SK-N-DZ (cell line): ENCODE measurements at places on chromosomes 7 and 10.

GRCh38 chr7:104846731-104847130 is 167.3 kb upstream of the KMT2E start:
- no peak for DNase-seq

DNA sequence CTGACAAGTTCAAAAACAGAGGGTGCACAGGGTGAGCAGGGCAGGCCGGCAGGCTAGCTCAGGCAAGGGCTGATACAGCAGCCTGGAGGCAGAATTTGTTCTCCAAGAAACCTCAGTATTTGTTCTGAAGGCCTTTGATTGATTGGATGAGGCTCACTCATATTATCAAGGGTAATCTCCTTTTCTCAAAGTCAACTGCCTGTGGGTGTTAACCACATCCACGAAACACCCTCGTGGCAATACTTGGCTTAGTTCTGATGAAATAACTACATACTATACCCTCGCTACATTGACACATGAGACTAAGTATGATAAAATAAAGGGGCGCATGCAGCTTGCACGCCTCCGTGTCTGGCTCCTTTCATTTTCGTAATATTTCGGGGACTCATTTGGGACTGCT is 4.4 kb upstream of the PPP2R2D start:
- no peak for DNase-seq

- no peak for DNase-seq
Observed at GRCh38 chr10:72263613-72264241, 10.0 kb upstream of the DDIT4 start.

DNA sequence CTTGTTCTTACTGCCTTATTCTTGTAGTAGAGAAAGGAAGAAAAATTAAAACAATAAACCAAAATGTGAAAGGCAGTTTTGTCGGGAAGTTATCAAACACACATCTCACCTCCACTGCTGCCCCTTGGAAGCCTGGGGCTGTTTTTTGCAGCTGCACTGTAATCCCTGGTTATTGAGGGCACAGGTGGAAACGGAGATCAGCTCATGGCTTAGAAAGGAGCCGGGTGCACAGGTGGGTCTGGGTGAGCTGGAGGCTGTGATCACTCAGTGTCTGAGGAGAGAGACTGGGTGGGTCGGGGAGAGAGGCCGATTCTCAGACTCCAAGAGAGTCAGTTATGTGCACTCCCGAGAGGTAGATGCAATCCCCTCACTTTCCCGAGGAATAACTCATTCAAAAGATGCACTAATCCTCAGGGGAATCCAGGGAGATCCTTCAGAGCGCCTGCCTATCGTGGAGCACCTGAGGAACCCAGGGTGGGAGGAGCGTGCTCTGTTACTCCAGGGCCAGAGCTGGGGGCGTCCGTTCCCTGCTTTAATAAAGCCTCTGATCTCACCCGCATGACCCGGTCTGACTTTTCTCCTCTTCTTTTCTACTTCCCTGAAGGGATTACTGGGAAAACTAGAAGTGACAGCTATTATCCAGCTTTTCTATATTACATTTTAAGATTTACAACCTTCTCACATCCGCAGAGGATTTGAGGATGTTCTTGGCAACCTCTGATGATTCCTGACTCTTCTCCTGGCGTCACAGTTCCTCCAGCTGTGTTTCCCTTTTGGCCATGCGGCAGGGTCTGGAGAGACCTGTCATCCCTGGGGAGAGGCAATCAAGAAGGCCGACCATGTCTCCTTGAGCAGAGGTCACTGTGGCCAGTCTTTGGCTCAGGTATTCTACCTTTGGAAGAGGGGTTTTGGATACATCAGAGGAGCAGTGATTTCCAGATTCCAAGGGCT is 82.1 kb downstream of the CAMK1D start:
- no peak for DNase-seq

DNA sequence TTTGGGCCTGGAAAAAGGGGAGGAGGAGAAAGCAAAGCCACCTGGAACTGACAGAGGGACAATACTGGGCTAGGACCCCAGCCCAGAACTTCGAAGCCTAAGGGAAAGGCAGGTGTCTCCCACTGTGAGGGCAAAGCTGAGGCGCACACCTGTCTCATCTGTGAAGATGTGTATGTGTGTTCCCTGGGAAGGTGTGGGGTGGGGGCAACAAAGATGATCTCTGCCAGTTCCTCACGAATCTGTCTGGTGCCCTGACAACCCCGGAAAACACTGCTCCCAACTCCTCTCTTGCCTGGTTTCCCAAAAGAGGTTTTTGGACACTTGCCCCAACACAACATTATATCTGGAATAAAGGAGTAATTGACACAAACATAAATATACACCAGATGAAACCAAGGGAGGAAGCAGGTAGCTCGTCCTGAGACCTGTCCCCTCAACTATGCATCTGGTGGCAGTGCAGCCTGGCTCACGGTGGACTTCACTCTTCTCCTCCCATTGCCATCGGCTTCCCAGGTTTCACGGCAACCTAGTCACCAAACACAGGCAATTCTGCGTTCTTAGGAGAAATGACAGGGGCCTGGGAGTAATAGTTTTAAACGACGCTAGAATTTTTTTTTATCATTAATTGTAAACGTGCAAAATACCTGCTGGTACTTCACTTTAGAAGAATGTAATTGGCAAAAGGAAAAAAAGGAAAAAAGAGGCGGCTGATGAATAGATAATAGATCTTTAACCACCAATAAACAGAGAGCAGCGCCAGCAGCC is 1.7 kb upstream of the EMX2 start:
- no peak for DNase-seq

DNA sequence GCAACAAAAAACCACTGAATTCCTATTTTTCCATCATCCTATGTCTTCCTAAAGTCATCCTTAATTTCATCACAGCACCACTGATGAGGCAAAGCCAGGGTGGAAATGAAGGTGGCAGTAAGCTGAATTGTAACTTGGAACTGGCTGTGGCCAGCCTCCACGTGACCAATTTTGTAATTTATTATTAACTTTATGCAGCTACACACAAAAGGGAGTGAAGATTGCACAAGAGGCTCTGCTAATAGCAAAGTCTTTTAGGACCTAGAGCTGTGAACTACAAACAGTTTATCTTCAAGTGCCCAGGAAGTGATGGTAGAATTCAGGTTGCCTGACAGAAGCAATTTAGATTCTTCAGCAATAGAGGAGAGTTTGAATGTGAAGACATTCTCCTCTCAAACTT is 176.4 kb downstream of the CCDC71L start:
- no peak for DNase-seq

DNA sequence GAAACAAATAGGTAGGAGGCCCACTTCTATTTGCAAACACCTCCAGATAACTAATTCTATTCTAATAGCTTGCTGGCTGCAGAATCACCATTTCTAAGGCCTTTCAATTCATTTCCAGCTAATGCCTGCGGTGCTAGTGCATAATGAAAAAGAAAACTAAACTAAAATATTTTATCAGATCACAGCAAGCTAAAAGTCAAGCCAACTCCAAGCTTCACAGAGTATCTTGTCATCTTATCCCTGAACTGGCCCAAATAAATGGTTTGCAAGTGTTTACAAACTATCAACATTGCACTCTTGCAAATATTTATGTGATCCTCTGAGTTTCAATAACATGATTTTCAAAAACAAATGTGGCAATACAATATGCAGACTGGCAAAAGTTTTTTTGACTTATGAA is 166.0 kb downstream of the IPMK start:
- DNase-seq = no peak

- no peak for DNase-seq
Observed at GRCh38 chr10:69729326-69730048, 72.2 kb upstream of the COL13A1 start.

DNA sequence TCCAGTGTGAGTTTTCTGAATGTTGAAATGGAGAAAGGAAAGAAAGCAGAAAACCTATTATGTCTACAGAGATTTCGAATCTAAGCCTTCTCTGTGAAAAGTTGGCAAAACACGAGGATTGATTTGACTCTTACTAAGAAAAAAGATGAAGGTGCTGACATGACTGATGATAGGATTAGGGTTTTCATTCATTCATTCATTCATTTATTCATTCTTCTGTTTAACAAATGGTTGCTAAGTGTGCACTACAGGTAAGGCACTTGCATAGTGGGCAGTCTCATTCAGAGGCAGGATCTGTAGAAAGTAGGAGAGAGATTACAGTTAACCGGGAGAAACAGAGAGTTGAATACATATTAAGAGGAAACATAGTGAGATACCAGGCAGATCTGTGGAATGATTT is 137.1 kb downstream of the ZNF365 start:
- no peak for DNase-seq

- DNase-seq = no peak
Observed at GRCh38 chr10:482051-482501, 207.4 kb downstream of the DIP2C start.

DNA sequence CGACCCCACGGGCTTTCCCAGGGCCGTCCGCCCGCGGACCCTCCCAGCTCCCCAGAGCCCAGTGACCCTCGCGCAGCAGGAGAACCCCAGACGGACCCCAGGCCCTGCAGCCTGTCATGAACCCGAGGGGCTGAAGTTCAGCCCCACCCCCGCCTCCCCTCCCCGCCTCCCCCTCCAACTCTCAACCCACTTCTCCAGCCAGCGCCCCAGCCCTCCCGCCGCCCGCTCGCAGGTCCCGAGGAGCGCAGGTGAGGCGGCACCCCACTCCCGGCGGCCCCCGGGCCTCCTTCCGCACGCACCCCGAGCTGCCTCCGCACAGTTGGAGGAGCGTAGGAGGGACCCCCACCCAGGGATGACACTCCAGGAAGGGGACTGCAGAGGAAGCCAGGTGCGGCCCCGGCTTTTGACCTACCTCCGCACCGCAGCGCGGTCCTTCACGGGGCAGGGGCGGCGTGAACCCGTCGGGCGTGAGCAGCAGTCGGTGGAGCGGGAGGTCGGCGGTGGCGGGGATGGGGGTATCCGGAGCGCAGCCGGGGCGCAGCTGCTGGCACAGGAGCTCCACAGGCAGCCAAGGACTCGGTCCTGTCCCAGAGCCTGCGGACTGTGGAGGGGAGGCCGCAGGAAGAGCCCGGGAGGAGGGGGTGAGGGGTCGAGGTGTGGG is at the start of gene TMEM176A:
TSS of gene TMEM176A (plus strand) at position 189 of the 661 bp plus-strand sequence. CDS start 782 bp downstream, outside the sequence.
- no peak for DNase-seq

- no peak for DNase-seq
Observed at GRCh38 chr7:136163340-136163801, 186.2 kb upstream of the MTPN start.

GRCh38 chr10:48568546-48568945 is 36.3 kb downstream of the ARHGAP22 start:
- no peak for DNase-seq

DNA sequence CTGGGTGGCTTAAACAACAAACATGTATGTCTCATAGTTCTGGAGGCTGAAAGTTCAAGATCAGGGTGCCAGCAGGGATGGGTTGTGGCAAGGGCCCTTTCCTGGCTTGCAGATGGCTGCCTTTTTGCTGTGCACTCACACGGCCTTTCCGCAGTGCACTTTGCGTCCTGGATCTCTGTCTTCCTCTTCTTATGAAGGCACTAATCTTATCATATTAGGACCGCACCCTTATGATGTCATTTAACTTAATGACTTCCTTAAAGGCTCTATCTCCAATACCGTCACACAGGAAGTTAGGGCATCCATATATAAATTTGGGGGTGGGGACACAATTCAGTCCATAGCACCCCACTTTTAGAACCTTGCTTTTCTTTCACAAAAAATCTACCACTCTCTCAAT is 255.2 kb downstream of the SNX13 start:
- no peak for DNase-seq

- DNase-seq = no peak
Observed at GRCh38 chr7:139630643-139631519, 107.4 kb downstream of the CLEC2L start.

- no peak for DNase-seq
Observed at GRCh38 chr10:132140167-132140925, 46.4 kb upstream of the DPYSL4 start.

DNA sequence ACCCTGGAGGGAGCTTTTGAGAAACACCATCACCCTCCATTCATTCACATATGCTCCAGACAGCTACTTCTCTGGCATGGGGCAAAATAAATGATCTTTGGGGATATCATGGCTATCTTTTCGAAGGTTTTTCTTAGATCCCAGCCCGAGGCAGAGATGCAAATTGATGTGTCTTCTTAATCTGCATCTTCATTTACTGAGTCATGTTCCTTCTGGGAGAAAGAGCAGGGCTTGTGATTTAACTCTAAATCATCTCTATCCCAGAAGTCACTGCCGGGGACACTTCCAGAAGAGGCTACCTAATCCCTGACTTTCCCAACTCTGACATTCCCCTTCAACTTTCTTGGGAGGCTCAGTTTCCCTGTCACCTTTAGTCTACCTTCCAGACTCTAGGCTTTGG is 90.1 kb downstream of the SORCS3 start:
- DNase-seq = no peak

DNA sequence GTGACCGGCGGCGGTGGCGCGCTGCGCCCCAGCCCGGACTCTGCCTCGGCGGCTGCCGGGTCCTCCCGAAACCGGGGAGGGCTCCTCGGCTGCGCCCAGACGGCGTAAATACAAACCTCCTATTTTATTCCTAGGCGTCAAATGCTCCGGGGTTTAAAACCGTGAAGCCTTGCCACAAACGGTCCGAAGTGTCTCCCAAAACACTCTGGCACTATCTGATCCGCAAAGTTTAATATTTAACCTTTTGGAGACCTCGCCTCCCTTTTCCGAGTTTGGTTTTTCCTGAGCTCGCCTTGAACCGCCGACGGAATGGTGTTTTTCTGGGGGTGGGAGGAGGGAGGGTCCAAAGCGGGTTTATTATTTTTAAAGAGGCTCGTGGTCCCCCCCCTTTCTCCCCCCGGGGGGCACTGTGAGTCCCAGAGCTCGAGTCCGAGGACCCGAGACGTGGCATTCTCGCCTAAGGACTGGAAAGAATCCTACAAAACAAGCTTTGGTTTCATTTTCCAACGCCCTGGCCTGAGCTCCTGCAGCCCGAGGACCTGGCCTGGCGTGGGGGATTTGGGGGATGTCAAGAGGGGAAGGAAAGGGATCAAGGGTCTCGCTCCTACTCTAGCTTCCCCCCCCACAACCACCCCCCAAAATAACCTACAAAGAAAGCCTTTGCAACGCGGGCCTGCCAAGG is 1.8 kb downstream of the TNRC18 start:
- no peak for DNase-seq

DNA sequence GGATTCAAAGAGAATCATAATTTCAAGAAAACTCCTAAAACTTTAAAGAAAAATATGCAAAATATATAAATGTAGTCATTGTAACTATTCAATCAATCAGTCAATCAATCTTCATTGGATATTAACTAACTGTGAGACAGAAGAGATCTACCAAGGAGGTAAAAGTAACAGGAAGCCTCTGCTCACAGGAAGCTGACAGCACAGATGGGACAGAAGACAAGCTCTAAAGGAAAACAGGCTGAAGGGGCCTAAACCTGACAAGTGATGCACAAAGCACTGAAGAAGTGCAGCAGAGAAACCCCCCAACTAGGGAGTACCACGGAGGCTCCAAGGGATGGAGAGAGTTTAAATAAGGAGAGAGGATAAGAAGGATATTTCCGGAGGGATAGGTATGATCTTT is 173.0 kb downstream of the SKAP2 start:
- DNase-seq = no peak
